ENCODE measurements at places on chromosomes 11 and 22. TPM values are rescaled to one million over a fixed set of nuclear protein-coding genes. Genes with fewer than 3 reads are reported as not detected.

Gene APIP
- total RNA-seq, result 3.9 TPM

Gene MIOX
- not detected for total RNA-seq

Gene SCGB1A1
- not detected for total RNA-seq

Gene RNF26
- total RNA-seq, result 5.5 TPM

Gene BTBD18
- not detected for total RNA-seq

Gene C22orf42
- total RNA-seq, result not detected

Gene KRTAP5-9
- total RNA-seq, result not detected

Gene CWF19L2
- 13.3 TPM for total RNA-seq

Gene INS
- not detected for total RNA-seq

Gene GNB1L
- total RNA-seq, result 4.7 TPM

Gene CWC15
- 29.9 TPM for total RNA-seq

Gene EFCAB6
- 2.5 TPM for total RNA-seq

Gene TMEM134
- total RNA-seq, result 27.5 TPM

Gene DDI1
- total RNA-seq, result not detected

Gene CD3D
- total RNA-seq, result not detected

Gene MUS81
- total RNA-seq, result 42.0 TPM

Gene ZNF195
- total RNA-seq, result 37.6 TPM

Gene APOA5
- total RNA-seq, result not detected

Gene ALKBH3
- 31.9 TPM for total RNA-seq

Gene SLC6A5
- total RNA-seq, result not detected
